ENCODE measurements at places on chromosomes 11 and 22. TPM values are rescaled to one million over a fixed set of nuclear protein-coding genes. Genes with fewer than 3 reads are reported as not detected.
A peak's percentile ranks its signal among the peaks of the same experiment; 100 is the strongest.

- no peak for DNase-seq
- H3K27me3 ChIP-seq, result no peaks in the 10 kb centered on the region
- H3K36me3 ChIP-seq, result no peaks in the 10 kb centered on the region
- no peaks in the 10 kb centered on the region for H3K4me1 ChIP-seq
- no peak overlapping the region for H3K27ac ChIP-seq
- no peak overlapping the region for H3K4me3 ChIP-seq
Measured at GRCh38 chr11:100574894-100575769, 112.0 kb upstream of the ARHGAP42 start.

- no peaks in the 10 kb centered on the region for H3K27me3 ChIP-seq
- H3K27ac ChIP-seq, result no peak overlapping the region
- no peak for DNase-seq
- H3K36me3 ChIP-seq, result no peaks in the 10 kb centered on the region
- H3K4me3 ChIP-seq, result no peak overlapping the region
Measured at GRCh38 chr11:14619603-14620531, 23.7 kb upstream of the PDE3B start.

GRCh38 chr11:73314117-73314961 lies 6.3 kb downstream of the ARHGEF17 start:
- DNase-seq, result no peak
- H3K27me3 ChIP-seq, result peaks cover 21% of the 10 kb centered on the region
- no peaks in the 10 kb centered on the region for H3K36me3 ChIP-seq
- no peak overlapping the region for H3K4me3 ChIP-seq

- no peak for DNase-seq
- peaks cover 4% of the 10 kb centered on the region for H3K4me1 ChIP-seq
- no peaks in the 10 kb centered on the region for H3K36me3 ChIP-seq
- H3K27me3 ChIP-seq, result peaks cover 24% of the 10 kb centered on the region
- H3K27ac ChIP-seq, result no peak overlapping the region
- peak overlapping the region; percentile 39 for H3K4me3 ChIP-seq
Measured at GRCh38 chr11:115501893-115502589, 2.2 kb downstream of the CADM1 start.

Gene OTOG
- total RNA-seq, result not detected

- H3K27me3 ChIP-seq, result no peaks in the 10 kb centered on the region
- DNase-seq, result no peak
- no peak overlapping the region for H3K27ac ChIP-seq
- no peaks in the 10 kb centered on the region for H3K36me3 ChIP-seq
- no peak overlapping the region for H3K4me3 ChIP-seq
- no peaks in the 10 kb centered on the region for H3K4me1 ChIP-seq
Measured at GRCh38 chr11:57588046-57588710, 9.3 kb upstream of the SERPING1 start.

Gene MYBPC3
- total RNA-seq, result not detected

- H3K4me3 ChIP-seq, result no peak overlapping the region
- no peaks in the 10 kb centered on the region for H3K27me3 ChIP-seq
- H3K36me3 ChIP-seq, result no peaks in the 10 kb centered on the region
- no peak overlapping the region for H3K27ac ChIP-seq
- DNase-seq, result no peak
Measured at GRCh38 chr11:2458321-2458720, 13.5 kb downstream of the KCNQ1 start.

DNA sequence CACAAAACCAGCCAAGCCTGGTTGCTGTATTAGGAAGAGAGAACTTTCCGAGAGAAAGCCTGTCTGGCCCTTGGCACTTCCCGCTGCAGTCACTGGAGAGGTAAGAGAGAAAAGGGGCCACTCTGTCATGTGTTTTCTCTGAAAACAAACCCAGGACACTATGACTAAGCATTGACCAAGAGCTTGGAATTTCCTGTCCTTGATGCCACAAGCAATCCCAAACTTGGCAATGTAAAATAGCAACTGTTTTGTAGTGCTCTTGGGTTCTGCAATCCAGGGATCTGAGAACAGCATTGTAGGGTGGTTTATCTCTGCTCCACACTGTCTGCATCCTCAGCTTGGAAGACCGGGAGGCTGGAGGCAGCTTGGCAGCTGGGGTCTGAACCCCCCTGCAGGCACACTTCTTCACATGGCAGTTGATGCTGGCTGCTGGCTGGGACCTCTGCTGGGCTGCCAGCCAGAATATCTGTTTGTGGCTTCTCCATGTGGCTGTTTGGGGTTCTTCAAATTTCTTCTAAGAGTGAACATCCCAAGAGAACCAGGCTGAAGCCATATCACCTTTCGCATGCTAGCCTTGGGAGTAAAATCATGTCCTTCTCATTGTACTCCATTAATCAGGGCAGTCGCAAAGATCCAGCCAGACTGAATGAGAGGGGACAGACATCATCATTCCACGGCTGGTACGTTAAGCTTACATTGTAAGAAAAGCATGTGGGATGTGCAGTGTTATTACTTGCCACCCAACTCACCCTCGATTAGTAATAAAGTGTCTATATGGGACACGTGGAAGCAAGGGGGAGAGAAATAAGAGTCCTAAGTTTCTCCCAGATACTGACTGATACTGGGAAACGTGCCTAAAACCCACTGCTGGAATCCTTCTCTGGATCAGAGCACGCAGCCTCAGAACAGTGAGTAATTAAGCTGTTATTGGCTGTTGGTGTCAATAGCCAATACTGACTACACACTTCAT lies 537.4 kb upstream of the B3GAT1 start:
- H3K4me3 ChIP-seq, result no peak overlapping the region
- no peaks in the 10 kb centered on the region for H3K36me3 ChIP-seq
- no peak for DNase-seq
- H3K27me3 ChIP-seq, result no peaks in the 10 kb centered on the region
- H3K4me1 ChIP-seq, result no peaks in the 10 kb centered on the region

Gene ROBO4
- total RNA-seq, result not detected

Gene OR8G1
- total RNA-seq, result not detected

- peak; percentile 53 for DNase-seq
- H3K4me3 ChIP-seq, result peak overlapping the region; percentile 51
- H3K27ac ChIP-seq, result no peak overlapping the region
- no peaks in the 10 kb centered on the region for H3K36me3 ChIP-seq
- no peaks in the 10 kb centered on the region for H3K27me3 ChIP-seq
Measured at GRCh38 chr22:28442264-28442710, 237.4 kb downstream of the TTC28 start.

DNA sequence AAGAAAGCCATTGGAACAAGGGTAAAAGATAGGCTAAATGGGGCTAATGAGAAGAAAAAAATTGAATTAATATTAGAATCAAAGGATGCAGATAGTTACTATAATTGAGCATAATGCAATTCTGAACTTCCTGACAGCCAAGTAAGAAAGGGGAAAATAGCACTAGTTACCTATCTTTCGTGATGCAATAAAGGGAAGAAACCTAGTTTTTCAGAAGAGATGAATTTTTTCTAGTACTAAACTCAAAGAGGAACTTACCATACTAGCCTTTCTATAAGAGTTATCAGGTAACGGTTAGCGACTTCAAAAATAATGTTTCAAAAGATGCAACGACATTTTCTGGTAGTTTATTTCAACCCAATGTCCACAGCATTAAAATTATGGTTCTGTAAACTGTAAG lies 8.8 kb upstream of the WT1 start:
- DNase-seq, result no peak
- no peaks in the 10 kb centered on the region for H3K36me3 ChIP-seq
- H3K27me3 ChIP-seq, result peaks cover 13% of the 10 kb centered on the region
- peaks cover 3% of the 10 kb centered on the region for H3K4me1 ChIP-seq
- H3K27ac ChIP-seq, result no peak overlapping the region
- H3K4me3 ChIP-seq, result no peak overlapping the region

DNA sequence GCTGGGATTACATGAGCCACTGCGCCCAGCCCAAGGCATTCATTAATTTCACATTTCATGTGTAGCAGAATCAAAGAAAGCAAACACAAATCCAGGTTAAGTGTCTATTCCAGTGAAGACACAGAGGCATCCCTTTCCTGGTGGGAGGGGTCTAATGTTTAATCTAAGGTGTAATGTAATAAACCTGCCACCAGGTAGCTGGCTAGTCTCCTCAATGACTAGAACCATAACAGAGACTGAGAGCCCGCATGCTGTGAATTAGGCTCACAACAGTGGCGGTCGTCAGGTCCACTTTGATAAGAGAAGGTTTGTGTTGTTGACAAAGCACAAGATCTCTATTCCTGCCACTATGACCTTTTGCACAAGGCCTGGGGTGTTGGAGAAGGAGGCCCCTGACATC lies 64.2 kb upstream of the ADA2 start:
- no peak for DNase-seq
- no peak overlapping the region for H3K4me3 ChIP-seq
- no peaks in the 10 kb centered on the region for H3K36me3 ChIP-seq
- no peaks in the 10 kb centered on the region for H3K27me3 ChIP-seq

Gene FOLR2
- not detected for total RNA-seq

Gene KRTAP5-9
- 0.23 TPM for total RNA-seq

Gene XKR3
- not detected for total RNA-seq

Gene SLC43A1
- 12.8 TPM for total RNA-seq

- H3K4me3 ChIP-seq, result no peak overlapping the region
- no peak for DNase-seq
- no peaks in the 10 kb centered on the region for H3K36me3 ChIP-seq
- peaks cover 35% of the 10 kb centered on the region for H3K27me3 ChIP-seq
- H3K27ac ChIP-seq, result no peak overlapping the region
- no peaks in the 10 kb centered on the region for H3K4me1 ChIP-seq
Measured at GRCh38 chr11:71240865-71241691, 11.3 kb downstream of the SHANK2 start.

DNA sequence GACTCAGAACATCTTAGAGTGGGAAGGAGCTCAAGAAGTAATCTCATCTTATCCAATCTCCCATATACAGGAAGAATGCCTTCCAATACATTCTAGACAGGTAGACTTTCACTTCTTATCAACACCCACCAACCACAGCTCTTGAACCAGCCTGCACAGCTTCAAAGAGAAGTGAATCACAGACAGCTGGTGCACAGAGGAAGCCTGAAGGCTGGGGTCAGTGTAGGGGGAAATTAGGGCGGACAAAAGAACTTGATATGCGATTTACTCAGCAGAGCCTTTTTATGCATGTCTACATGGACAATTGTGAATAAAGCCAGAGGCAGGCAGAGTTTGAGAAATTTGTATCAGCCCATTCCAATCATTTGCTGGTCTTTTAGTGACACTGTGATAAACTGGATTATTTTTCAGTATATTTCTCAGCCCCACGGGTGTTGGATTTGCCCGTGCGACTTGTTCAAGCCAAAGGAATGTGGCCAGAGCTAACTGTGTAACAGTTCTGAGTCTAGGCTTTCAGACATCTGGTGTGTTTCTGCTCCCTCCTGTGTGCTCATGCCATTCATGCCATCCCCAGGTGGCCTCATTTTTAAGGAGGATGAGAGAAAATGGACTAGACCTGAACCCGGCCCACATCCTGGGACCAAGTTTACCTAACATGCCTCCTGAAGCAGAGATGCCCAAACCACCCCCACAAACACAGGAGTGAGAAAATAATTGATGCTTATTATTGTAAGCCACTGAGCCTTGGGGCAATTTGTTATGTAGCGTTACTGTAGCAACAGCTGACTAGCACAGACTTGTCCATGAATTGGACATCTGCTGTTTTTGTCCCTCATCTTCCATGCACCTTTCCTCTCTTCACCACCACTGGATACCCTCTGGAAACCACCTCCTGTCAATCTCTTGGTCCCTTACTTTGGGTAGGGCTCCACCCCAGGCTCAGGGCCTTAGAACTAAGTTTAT lies 137.5 kb upstream of the HSD17B12 start:
- peaks cover 26% of the 10 kb centered on the region for H3K27me3 ChIP-seq
- H3K27ac ChIP-seq, result no peak overlapping the region
- DNase-seq, result no peak
- peaks cover 3% of the 10 kb centered on the region for H3K4me1 ChIP-seq
- H3K4me3 ChIP-seq, result no peak overlapping the region

Gene B3GAT1
- 1.5 TPM for total RNA-seq

Gene MPPED1
- total RNA-seq, result not detected

- no peaks in the 10 kb centered on the region for H3K36me3 ChIP-seq
- no peak for DNase-seq
- H3K4me1 ChIP-seq, result no peaks in the 10 kb centered on the region
Measured at GRCh38 chr11:6321356-6321755, 1.1 kb upstream of the CAVIN3 start.

- no peak overlapping the region for H3K4me3 ChIP-seq
- DNase-seq, result no peak
Measured at GRCh38 chr22:22933807-22934542, 46.4 kb downstream of the IGLL5 start.

Gene SCGB1C1
- total RNA-seq, result not detected

DNA sequence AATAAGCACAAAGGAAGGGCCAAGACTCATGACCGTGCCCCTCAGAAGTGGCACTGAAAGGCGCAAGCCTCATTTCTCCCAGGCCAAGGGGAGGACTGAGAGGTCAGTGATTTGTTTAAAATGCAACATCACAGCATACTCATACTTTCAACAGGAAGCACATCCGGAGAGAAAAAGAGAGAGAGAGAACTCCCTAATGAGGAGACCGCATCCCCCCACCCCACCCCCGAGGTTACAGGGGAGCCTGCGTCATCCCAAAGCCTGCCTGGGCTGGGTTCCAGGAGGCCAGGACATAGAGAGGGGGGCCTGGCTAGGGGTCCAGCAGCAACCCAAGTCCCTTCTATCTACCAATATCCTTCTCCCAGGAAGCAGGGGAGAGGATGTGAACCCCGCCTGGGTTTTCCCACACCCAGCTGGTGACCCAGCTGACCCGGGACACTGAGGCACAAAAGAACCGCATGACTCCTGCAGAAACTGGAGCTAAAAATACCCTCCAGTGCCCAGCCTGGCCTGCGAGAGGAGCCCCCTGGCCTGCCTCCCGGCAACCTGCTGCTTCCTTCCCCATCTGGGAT lies 3.8 kb downstream of the CSNK1E start:
- H3K4me3 ChIP-seq, result no peak overlapping the region
- peaks cover 5% of the 10 kb centered on the region for H3K36me3 ChIP-seq
- DNase-seq, result peak; percentile 52
- peak overlapping the region; percentile 76 for H3K27ac ChIP-seq

DNA sequence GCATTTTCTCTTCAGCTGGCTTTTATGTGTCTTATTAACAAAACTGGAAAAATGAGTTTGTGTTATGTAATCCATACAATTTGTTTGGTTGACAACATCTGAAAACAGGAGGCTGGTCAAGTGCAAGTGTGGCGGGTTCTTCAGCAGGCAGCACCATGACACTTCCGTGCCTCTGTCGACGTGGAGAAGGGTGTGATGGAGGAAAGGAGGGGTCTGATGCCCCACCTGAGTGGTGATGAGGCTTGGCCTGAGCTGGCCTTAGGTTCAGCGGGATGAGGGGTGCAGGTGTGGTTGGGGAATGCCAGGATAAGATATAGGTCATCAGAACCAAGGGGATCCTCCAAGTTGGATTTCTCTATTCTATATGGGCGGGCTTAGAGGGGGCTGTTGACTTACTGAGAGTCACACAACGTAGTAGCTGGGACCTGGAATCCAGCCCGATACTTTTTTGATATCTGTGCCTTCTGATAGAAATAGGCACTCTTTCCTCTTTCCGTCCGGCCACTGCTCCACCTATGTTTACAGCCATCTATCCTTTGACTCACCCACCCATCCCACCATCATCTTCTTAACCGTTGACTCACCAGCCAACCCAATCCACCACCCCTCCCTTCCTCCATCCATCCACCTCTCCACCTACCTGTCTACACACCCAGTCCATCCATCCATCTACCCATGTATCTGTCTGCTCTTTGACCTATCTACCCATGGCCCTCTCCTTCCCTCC lies 29.0 kb downstream of the SHANK3 start:
- H3K36me3 ChIP-seq, result no peaks in the 10 kb centered on the region
- no peak for DNase-seq
- H3K27me3 ChIP-seq, result no peaks in the 10 kb centered on the region
- no peak overlapping the region for H3K27ac ChIP-seq
- H3K4me3 ChIP-seq, result no peak overlapping the region

- no peaks in the 10 kb centered on the region for H3K27me3 ChIP-seq
- H3K36me3 ChIP-seq, result no peaks in the 10 kb centered on the region
- DNase-seq, result no peak
- no peak overlapping the region for H3K27ac ChIP-seq
- H3K4me3 ChIP-seq, result no peak overlapping the region
Measured at GRCh38 chr11:79078999-79079398, 361.8 kb downstream of the TENM4 start.

All from T-cell (primary cell).